Cerebellar cortex (tissue), 1 donor: ENCODE measurements at places on chromosomes 3 and 15.

GRCh38 chr15:80081390-80081789, 21.9 kb downstream of the ZFAND6 start:
- DNase-seq: no peak

DNA sequence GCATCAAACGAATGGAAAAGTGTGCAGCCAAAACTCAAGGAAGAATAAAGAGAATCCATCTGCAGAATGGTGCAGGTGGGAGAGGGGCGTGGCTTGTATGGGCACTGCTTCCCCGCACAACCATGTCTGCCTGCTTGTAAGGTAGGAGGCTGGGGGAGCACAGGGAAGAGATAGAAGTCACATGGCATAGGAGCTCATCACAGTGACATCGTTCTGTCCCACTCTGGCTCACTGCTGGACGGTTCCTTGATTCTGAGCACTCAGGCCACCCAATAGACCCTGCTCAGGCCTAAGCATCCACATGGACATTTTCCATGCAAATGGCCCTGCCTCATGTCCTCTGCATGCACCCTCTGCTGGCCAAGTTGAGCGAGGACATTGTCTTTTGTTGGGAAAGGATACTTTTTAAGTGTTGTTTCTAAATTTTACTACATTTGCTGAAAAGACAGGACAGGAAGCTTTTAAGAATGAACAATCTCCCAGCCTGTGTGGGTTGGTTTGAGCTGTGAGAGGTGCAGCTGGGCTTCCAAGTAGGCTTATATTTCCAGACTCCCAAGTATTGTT, 3.1 kb downstream of the MYLK start:
- DNase-seq: peak; percentile 7

DNA sequence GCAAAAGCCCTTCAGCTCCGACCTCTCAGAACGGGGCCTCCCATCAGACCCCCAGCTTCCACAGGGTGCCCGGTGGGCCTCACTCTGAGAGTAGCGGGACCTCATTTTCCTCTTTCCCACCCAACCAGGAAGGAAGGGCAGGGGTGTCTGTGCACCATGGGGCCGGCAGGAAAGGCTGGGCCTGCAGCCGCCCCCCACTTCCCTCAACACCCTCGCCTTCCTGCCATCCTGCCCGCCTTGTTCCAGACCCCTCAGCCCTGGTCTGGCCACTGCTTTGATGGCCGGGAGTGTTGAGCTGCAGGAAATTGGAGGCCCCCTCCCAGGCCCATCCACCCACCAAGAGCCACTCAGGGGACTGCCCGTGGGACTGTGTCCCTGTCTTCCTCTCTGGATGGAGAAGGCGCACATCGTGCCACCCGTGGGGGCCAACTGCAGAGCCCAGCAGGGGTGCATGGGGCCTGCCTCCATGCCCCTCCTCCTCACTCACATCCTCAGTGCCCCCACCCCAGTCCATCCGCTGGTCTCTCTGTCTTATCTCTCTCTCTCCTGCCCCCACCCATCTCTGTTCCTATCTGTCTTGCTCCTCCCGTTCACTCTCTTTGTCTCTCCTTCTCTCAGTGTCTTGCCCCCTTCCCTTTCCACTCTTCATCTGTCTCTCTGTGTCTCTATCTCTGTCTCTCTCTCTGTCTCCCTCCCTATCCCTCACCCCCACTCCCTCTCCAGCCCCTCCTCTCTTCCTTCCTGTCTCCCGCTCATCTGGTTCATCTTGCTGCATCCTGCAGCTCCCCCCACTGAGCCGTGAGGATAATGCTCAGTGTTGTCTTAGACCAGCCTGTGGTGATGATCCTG, 1.8 kb upstream of the PLXND1 start:
- no peak for DNase-seq

DNA sequence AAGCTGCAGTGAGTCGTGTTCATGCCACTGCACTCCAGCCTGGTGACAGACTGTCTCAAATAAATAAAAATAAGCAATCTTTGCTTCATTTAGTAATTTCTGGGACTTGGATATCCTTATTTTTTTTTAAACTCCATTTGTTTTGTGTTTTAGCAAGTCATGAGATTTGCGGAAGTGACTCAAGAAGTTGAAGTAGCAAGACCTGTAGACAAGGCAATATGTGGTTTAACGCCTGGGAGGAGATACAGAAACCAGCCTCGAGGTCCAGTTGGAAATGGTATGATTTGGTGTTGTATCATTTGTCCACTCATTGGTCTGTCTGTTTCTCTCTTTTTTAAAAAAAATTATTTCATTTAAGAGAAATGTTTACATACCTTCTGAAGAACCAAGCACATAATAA, 16.6 kb upstream of the RPLP1 start:
- DNase-seq: no peak

DNA sequence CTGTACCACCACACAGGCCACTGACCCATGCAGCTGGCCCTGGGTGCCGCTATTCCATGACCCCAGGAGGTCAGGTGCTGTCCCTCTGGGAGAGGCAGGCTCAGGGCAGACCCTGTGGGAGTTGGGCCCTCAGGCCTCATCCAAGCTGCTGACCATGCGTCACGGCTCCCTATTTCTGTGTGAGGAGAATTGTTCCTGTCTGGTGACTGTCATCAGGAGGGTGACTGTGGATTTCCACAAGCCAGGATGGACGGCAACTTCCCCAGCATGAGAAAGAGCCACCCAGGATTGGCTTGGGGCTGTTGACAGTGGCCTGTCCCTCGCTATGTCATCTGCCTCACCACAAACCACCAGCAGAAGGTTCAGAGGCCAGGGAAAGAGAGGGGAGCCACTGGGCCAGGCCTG, 41.4 kb downstream of the ZDHHC19 start:
- no peak for DNase-seq

GRCh38 chr3:190019844-190020243, 100.9 kb downstream of the P3H2 start:
- no peak for DNase-seq

DNA sequence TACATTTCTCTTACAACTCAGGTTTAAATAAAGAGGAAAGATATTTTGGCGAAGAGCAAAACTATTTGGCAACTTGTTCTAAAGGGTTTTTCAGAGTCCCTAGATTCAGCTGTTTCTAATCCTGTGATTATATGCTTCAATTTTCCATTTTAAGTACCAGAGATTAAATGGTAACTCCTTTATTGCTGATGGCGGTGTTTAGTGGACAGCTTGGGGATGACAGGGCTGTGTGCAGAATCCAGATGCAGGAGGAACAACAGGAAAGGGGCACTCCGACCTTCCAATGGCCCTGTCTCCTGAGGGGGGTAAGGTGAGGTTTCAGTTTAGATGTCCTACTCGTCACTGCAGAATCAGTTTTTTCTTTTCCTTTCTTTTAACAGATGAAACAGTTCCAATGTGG, 405.0 kb downstream of the PDCD6IP start:
- DNase-seq: no peak
